Stimulated activated effector memory CD8-positive, alpha-beta T cell treated with anti-CD3 and anti-CD28 coated beads, Interleukin-12 subunit alpha, Interleukin-12 subunit beta, amount 100 ng/mL, for 72 hours (primary cell): ENCODE measurements at places on chromosomes 4 and X.

GRCh38 chrX:17278961-17279360 lies 96.0 kb upstream of the NHS start:
- no peak for DNase-seq

DNA sequence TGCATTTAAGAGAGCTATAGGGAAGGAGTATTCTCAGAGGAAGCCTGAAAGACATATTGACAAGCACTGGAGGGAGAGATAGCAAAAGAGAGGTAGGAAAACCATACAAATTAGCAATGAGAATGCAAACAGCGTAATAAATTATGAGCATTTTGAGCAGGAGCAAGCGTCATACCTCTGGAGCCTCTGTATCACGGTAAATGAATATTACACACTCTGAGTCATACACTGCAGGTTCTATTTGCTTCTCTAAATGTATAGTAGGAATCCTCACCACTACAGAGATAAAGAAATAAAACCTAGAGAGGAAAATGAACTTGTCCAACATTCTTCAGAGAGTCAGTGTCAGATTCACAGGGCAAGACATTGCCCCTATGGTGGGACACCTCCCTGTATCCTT lies 46.4 kb upstream of the GABRE start:
- DNase-seq = no peak

- no peak for DNase-seq
These were observed 17.5 kb downstream of the RBBP7 start for GRCh38 chrX:16852617-16853179.

GRCh38 chr4:139575072-139575471 lies 19.1 kb upstream of the SETD7 start:
- DNase-seq = no peak

DNA sequence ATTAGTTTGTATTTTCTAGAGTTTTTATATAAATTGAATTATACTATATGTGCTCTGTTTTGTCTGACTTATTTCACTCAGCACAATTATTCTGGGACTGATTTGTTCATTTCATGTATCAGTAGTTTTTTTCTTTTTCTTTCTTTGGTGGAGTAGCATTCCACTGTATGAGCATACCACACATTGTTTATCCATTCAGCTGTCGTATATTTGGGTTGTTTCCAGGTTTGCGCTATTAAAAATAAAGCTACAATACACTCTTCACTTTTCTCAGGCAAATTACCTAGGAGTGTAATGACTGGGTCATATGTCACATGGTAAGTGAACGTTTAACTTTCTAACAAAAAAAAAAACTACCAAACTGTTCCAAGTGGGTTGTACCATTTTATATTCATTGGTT lies 9.6 kb upstream of the OTUD4 start:
- no peak for DNase-seq

GRCh38 chr4:6991771-6992557 lies 51.2 kb upstream of the TADA2B start:
- no peak for DNase-seq

- DNase-seq = no peak
These were observed 136.2 kb upstream of the RASGEF1B start for GRCh38 chr4:81607950-81608349.
